ENCODE measurements at places on chromosomes 5 and 9. TPM values are rescaled to one million over a fixed set of nuclear protein-coding genes. Genes with fewer than 3 reads are reported as not detected.

- no peaks in the 10 kb centered on the region for H3K4me1 ChIP-seq
- no peaks in the 10 kb centered on the region for H3K27me3 ChIP-seq
- no peak for DNase-seq
- no peaks in the 10 kb centered on the region for H3K36me3 ChIP-seq
Measured at GRCh38 chr5:27906481-27906880, 868.1 kb upstream of the CDH9 start.

DNA sequence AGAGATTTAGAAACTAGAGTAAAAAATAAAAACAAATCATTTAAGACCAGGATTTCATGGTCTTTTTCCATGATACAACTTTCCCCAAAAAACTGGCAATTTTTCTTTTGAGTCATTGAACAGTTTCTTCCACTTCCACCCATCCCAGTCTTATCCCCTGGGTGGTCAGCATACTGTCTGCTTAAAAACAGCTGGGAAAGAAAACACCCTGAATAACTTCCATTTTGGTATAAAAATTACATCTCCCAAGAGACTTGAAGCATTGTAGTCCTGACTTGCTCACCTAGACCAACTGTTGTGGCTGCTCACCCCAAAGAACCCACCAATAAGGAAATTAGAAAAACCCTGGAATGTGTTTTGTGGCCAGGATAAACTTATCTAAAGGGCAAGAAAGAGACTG is 731.3 kb downstream of the NR2F1-AS1 start:
- H3K27me3 ChIP-seq, result no peaks in the 10 kb centered on the region
- H3K4me1 ChIP-seq, result no peaks in the 10 kb centered on the region
- no peak overlapping the region for H3K27ac ChIP-seq
- DNase-seq, result no peak
- no peak overlapping the region for H3K4me3 ChIP-seq

The PLEKHG4B gene
- total RNA-seq, result 0.25 TPM

DNA sequence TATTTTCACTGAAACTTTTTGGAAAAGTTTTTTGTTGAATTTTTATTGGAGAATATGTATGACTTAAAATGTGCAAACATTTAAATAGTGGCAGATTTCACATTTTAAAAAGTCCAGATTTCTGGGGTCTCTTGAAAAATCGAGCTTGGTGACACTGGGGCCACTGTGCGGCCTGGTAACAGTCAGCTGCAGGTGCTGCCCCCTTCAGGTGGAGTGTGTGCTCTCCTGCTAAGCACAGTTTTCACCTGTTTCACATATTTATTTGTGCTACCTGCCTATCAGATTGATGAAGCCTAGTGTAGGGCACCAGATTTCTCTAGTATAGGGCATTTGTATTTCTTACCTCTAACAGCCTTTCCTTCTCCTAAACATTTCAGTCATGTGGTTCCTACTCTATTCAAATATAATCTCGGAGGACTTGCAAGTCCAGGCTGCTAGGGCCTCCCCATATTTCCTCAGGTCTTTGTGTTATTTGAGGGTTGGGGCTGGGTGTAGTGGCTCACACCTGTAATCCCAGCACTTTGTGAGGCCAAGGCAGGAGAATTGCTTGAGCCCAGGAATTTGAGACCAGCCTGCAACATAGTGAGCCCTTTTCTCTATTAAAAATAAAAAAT is 95.8 kb upstream of the KLF9 start:
- H3K4me1 ChIP-seq, result peaks cover under 1% of the 10 kb centered on the region
- H3K36me3 ChIP-seq, result no peaks in the 10 kb centered on the region
- H3K27ac ChIP-seq, result no peak overlapping the region
- no peaks in the 10 kb centered on the region for H3K27me3 ChIP-seq

The PPP1R2B gene
- 0.11 TPM for total RNA-seq
